ENCODE measurements at places on chromosomes 4 and X.
A peak's percentile ranks its signal among the peaks of the same experiment; 100 is the strongest.

DNA sequence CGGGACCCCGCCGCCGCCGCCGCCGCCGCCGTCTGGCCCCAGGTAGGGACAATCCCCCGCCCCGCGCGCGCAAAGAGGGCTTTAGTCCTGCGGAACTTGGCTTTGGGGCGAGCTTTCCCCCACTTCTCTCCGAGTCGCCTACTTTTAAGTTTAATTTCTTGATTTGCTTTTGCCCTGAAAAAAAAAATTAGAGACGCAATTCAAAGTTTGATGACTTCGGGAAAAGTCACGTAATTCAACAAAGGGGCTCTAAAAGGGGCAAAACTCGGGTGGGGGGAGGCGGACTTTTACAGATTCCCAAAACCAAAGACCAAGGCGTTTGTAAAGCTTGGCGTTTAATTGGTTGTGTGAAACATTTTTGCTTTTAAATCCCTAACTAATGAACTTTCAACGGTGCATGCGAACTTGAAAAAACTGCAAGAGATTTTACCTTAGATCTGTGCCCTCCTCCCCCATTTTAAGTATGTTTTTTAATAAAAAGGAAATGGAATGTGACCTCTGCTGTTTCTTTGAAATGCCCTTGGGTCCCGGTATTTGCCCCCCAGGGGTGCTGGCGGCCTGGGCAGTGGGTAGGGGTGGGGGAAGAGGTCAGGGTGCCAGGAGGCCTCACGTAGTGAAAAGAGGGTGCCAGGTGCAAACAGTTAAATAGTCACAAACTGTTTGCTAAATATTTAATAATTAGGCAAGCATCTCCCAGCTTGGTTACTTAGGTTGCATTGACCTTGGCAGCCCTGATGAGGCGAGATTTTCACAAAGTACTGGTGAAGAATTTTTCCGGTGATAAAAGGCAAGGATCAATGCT is 209.7 kb downstream of the NWD2 start:
- no peak for DNase-seq

GRCh38 chr4:107666134-107666533 is 53.9 kb downstream of the PAPSS1 start:
- no peak for DNase-seq

DNA sequence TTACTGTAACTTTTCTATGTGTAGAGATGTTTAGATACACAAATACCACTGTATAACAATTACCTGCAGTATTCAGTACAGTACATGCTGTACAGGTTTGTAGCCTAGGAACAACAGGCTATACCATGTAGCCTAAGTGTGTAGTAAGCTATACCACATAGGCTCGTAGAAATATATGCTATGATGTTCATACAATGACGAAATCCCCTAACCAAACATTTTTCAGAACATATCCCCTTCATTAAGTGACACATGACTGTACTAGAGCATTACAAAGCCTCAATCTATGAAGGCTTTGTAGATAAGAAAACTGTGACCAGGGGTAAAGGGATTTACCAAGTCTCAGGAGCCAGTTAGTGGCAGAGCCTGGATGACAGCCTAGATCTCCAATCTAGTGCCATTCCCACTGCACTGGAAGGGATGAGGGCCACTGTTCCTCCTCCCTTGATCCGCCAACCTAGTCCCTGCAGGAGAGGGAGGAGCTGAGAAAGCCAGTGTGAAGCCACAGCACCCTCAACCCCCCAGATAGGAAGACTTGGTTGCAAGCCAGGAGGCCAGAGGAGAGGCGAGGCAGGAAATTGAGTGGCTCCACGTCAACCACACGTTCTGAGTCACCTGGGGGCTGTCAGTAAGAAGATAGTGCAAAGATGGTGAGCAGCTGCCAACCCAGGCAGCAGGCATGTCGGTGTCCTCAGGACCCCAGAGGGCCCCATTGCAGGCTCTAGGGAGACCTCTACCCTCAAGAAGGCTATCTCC is 227.7 kb downstream of the BCOR start:
- peak; percentile 52 for DNase-seq

DNA sequence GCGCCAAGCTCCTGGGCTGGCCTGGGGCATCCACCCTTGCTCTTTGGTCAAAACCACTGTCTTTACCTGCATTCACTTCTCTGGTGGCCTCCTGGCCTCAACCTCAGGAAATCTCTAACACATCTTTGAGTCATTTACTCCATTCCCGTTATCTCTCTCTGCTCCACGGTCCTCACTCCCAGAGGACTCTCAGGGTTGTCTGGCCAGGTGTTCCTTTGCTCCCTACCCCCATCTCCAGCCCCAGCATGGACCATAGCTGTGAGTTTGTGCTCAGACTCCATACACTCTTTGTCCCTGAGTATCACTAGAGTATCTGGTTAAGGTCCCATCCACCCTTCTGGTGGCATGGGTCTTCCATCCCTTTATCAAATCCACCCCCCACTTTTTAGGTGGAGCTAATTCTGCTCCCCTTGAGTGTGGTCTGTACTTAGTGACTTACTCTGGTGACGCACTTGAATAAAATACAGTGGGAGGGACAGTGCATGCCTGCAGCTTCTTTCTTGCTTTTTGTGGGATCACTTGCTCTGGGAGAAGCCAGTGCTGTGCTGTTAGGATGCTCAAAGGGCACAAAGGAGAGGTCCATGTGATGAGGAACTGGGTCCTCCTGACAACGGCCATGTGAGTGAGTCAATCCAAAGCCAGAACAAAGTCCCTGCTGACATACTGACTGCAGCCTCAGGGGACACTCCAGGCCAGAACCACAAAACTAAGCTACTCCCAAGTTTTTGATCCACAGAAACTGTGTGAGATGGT is 44.3 kb downstream of the IGFBP7 start:
- no peak for DNase-seq

DNA sequence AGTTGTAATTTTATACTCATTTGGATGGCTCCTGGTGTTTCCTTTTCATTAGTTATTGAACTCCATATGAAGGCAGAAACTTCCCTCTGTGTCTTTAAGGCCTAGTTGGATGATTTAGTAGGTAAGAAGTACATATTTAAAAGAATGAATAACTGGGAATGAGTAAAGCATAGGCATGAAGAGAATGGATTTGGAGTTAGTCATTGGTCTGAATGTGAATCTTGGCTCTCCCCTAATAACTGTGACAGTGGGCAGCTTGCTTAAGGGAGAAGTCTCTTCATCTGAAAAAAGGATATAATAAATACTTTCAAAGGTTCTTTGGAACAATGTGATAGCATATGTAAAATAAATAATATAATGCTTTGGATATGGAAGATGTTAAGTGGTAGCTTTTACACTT is 13.2 kb downstream of the SNX25 start:
- DNase-seq, result no peak

GRCh38 chr4:107818301-107818910 is 6.3 kb upstream of the SGMS2 start:
- no peak for DNase-seq

DNA sequence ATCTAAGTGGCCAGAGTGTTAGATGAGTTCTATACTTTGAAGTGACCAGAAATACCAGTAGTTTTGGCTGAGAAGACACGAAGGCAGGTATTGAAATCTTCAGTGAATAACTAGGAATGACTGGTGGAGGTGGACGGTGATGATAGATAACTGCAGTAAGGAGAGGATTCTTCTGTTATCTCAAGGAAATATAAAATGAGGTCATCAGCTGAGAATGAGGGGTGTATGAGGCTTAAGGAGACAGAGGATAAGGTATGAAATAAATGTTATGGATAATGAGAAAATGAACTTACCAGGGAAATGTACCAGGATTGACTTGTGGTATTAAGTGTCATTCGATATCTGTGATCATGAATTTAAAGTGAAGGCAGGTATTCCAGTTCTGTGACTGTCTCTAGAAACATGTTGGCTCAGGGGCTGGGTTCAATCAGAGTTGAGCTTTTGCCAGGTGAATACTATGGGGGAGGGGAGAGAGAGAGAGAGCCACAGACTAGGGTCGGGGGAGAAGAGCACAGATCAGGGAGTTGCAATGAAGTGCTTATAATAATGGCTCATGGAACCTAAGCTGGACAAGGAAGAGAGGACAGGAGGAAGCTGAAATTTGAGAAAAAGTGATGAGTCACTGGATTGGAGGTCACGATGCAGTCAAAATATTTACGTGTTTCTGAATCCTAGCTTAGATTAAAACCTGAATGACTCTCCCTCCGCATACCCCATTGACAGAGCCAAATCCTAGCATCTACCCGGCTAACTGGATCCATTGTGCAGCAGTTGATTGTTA is 37.5 kb upstream of the BRS3 start:
- DNase-seq, result no peak
